RPMI8226 (cell line): ENCODE measurements at places on chromosomes 2 and 18.

DNA sequence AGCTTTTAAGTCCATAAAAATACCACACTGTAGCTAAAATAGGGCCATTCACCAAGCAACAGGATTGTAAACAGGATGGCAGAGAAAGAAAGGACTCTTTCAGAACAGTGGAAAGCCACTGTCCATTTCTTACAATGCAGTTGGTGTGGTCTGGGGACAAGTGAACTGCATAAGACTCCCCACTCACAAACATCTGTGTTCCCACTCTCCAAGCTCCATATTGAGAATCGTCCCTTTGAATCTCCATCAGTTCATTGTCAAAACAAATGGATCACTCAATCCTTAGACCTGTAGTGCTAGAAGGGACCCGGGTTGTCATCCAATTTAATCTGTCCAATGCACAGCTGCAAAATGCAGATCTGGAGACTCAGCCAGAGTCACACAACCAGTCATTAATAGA, 347.4 kb upstream of the KLHL29 start:
- no peak for DNase-seq

DNA sequence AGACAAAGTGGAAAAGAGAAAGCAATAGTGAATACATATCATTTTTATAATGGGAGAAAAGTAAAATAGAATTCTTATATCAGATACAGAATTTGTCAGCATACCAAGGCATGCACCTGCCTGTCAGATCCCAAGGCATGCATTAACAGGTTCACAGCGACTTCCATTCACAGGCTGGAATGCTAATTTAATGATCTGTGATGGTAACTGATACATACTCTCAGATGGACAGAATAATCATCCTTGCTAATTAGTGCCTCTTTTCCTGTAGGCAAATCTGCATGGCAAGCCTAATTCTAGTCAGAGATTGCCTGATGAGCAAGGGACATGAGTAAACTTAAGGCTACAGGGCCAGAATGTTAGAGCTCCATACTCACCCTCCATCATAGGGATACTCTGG, 76.1 kb downstream of the PRKRA start:
- DNase-seq = no peak

- DNase-seq = no peak
Measured at GRCh38 chr18:33583901-33584300, 5.9 kb downstream of the ASXL3 start.

DNA sequence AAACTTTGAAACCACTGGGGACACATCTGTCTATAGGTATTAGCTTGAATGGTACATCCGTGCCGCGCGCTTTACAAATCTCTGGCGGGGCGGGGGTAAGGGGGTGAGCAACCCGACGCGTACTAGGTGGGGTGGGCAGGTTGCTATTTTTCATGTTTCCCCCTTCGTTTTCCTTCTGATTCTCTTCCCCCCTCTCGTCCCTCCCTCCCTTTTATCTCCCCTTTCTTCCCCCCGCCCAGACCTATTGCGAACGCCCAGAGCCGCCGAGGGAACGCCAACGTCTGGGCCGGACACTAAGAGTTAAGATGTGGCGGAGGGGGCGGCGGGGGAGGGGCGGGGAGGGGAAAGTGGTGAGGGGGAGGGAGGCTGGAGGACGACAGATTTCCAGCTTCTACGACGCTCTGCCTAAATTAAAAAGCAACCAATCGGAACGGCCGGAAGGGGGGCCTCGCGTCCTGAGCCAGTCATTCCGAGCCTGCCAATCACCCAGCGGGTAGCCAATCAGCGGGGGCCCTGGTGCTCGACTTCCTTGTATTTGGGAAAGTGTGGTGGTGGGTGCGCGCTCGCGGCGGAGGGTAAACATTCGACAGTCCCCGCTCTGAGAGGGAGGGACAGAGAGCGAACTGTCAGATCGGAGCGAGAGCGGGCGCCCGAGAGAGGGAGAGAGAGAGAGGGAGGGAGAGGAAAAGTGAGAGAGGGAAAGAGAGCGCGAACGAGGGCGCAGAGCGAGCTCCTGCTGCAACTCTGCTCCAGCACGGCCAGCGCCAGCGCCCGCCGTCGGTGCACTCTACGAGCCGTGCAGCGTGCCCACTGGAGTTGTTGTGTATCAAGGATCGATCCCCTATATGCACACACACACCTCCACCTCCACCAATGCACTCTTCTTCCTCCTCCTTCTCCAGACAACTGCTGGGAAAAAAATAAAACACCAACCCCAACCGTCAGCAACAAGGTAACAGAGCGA, at the start of gene POU3F3:
Gene POU3F3, plus strand, starts transcription at position 582 of the 964 bp plus-strand sequence. CDS start 1,396 bp downstream, outside the sequence.
- DNase-seq = peak; percentile 33

- DNase-seq = no peak
Measured at GRCh38 chr2:132419235-132419634, 2.6 kb downstream of the GPR39 start.

GRCh38 chr2:162929571-162929970, 91.0 kb upstream of the KCNH7 start:
- no peak for DNase-seq

- DNase-seq = peak; percentile 83
Measured at GRCh38 chr18:48446582-48447225, 37.5 kb upstream of the ZBTB7C start.

- no peak for DNase-seq
Measured at GRCh38 chr2:51085420-51086068, 53.6 kb upstream of the NRXN1 start.

DNA sequence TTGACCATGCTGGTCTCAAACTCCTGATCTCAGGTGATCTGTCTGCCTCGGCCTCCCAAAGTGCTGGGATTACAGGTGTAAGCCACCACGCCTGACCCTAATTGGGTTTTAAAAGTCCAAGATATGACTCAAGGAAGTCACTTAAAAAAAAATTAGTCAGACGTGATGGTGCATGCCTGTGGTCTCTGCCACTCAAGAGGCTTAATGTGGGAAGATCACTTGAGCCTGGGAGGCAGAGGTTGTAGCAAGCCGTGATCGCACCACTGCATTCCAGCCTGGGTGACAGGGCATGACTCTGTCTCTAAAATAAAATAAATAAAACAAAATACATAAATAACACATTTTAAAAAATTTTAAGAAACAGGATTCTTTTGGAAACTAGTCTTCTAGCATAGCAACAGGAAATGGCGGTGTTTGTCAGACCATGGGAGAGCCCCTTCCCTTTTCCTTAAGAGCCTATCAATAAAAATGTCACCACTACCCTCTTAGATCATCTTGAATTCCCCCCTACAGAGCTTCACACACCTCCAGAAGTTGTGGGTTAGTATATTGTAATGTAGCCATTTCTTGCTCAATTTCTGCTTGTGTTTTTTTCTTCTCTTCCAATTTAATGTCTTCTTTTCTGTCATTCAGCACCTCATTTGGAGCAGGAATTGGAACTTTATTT, 20.1 kb downstream of the SFT2D3 start:
- DNase-seq = no peak

DNA sequence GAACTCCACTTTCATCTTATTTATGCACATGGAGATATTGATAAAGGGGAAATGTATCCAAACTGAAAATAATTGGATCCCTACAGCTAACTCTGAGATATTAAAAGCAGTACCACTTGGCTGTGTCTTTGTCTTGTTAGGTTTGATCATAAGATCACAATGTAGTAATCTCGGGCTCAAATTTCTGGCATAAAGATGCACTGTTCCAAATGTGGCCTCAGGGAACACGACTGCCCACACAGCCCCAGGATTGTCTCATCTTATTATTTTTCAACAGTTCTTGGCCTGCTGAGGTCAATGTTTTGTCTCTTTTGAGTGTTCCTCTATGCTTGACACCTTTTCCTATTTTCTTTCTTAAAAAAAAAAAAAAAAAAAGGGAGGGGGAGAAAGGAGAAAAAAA, 114.1 kb downstream of the GBX2 start:
- DNase-seq = no peak

GRCh38 chr18:68699043-68699442, 15.9 kb downstream of the TMX3 start:
- no peak for DNase-seq

DNA sequence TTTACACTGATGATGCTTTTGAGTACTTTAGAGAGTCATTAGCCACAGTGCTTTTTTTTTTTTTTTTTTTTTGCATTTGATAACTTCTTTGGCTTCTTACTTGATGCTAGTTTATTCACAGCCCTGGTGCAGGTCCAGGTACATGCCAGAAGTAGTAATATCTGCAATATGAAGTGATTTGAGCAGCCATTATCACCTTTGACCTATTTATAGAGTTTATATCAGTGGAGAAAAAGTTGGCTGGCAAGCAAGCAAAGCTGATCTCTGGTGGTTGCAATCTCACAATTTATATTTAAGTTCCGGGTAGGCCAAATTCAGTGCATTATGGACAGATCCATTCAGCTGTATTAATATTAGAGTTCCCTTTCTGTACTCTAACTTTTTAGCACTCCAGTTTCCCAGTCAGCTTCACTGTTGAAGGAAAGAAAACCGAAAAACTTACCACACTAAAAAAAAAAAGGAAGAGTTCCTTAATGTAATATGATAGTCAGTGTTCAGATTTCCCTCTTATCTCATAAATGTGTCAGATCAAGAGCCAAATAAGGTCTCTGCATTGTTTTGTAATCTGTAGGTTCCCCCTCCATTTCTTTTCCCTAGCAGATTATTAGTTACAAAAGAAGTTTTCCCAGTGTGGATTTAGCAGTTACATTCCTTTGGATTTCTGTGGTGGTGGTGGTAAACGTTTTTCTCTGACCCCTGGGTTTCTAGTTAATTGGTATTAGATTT, 78.6 kb downstream of the HAUS1 start:
- DNase-seq = no peak

DNA sequence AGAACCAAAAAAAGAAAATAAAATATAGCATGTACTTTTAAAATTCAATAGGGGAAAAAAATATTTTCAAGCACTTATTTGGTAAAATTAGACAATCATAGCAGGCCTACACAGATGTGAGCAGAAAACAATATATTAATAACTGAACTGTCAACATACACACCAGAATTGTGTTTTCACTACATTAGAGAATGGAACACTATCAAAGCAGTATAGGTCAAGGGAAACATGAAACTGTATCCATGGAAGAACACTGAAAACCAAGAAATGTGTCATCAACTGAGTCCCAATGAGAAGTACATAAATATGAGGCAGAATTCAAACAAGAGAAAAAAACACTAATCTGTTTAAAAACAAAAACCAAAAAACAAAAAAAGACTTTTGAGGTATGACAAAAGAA, 132.4 kb downstream of the USP34 start:
- no peak for DNase-seq

GRCh38 chr2:190382851-190383250, 25.3 kb upstream of the MFSD6 start:
- DNase-seq = peak; percentile 73

GRCh38 chr2:128414946-128415778, 96.5 kb upstream of the HS6ST1 start:
- no peak for DNase-seq

DNA sequence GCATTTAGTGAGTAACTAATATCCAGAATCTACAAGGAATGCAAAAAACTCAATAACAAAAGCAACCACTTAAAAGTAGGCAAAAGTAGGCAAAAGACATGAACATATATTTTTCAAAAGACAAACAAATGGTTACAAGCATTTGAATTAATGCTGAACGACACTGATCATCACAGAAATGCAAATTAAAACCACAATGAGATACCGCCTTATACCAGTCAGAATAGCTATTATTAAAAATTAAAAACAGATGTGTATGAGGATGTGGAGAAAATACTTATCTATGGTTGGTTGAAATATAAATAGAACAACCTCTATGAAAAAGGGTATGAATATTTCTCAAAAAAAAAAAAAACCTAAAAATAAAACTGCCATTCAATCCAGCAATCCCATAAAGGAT, 51.7 kb downstream of the SNTG2 start:
- DNase-seq = no peak

DNA sequence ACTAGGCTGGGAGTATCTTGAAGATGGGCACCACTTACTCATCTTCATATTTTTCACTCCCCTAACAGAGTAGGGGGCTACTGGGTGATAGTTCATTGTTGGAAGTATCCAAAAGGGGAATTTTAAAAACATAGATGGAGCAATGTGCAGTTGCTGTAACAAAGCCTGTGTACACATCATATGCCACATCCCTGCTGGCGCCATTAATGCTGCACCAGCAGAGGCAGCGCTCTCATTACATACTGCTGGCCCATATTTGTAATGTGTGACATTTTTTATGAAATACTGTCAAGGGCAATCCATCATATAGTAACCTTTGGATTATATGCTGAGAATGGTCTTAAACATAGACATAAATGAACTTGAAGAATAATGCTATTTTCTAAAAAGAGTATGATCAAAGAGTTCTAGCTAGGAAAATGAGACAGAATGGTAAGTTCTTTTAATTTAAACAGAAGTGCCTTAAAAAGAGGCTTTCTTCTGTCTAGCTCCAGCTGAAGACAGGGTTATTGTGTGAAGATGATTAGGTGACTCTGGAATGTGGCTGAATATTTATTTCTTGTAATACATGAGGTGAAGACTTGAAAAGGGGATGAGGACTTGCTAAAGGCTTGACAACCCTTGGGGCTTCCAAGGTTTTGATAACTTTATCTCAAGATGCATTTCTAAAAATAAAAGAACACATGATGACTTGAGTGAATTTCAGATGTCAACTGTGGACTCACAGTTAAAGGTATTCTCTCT, 2.4 kb upstream of the TMEM178A start:
- DNase-seq = no peak

- DNase-seq = no peak
Measured at GRCh38 chr2:197077336-197077735, 150.8 kb upstream of the PGAP1 start.

DNA sequence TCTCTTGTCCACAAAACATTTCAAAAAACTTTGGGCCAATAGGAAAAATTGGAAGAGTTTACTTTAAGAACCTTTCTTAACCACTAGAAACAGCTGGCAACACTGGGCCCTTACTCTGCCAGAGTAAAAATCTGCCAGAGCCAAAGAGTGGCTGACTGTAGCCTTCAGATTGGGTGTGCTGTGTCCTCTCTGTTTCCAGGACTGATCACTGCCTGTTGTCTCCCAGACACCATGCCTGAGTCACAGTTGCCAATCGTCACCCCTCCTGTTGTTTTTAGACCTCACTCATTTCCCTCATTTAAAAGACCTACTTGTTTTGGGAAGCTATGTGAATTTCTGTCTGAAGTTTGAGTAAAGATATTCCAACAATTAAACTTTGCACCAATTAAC, 159.1 kb downstream of the PPP1R1C start:
- DNase-seq = no peak

DNA sequence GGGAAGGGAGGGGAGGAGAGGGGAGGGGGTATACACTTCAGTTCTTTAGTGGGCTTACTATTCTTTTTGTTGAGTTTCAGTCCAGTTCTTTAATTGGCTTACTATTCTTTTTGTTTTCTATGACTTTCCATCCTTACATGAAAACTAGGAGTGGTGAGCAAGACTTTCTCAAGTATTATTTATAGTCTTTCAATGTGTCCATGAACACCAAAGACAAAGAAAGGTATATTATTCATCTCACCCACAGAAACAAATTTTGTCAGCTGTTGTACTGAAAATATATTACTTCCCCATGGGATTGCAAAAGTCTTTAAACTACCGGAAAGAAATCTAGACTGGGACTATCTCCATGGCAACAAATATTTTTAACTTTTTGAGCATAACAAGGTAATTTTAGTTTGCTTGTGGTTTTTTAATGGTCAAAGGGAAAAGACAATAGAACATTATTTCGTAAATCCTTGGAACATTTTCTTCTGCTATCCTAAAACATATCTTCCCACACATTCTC, 17.6 kb downstream of the ADAM17 start:
- no peak for DNase-seq

- DNase-seq = no peak
Measured at GRCh38 chr18:58158008-58158407, 114.0 kb downstream of the NEDD4L start.
